NB4 (cell line): ENCODE measurements at places on chromosomes 7 and 10.

DNA sequence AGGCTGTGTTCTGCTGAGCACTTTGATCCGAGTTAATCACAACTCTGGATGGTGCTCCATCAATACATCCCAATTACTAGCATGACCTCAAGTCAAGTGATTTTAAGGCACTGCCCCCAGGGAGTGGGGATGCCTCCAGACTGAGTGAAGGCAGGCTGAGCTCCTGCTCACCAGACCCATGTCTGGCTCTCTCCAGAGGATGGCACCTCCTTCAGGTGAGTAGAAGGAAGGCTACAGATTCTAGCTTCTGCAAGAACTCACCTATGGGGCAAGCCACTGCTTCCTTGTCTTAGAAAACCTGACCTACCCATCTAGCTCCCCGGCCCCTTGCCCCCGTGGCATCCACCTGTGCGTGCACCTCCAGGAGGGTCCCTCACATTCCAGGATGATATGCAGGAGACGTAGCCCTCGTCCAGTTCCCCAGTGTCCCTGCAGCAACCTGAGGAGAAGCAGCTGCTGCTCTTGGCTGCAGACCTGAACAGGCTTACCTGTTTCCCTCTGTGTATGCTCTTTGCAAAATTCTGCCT, 390.3 kb downstream of the GRID1 start:
- DNase-seq: no peak

DNA sequence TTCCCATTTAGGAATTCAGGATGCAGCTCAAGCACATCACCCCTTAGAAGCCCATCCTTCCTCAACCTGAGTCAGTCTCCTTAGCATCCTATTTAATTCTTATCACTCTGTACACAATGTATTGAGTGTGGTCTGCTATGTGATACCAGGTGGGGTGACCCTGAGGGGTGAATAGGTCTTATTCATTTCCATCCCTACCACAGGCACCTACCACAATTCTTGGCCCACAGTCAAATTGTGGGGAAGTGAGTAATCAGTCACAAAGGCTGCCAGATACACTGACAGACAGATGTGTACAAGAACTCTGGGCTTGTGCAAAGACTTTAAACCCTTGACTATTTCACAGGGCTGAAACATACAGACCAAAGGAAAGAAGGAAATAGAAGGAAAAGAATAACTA, 560.5 kb downstream of the PARD3 start:
- peak; percentile 51 for DNase-seq

DNA sequence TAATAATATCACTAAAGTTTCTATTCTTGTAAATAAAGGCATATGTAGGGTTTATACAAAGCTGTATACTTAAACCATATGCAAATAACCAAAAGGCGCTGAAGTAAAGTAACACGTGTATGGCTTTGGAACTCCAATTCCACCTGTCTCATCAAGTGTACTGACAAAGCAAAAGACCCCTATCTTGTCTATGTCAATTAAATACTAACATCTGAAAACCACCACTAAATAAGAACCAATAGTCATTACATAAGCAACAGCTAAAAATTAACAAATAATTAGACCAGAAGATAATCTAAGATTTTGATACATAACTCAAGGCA, 93.9 kb downstream of the KMT2C start:
- no peak for DNase-seq

- DNase-seq: no peak
Measured at GRCh38 chr10:48568546-48568945, 36.3 kb downstream of the ARHGAP22 start.

DNA sequence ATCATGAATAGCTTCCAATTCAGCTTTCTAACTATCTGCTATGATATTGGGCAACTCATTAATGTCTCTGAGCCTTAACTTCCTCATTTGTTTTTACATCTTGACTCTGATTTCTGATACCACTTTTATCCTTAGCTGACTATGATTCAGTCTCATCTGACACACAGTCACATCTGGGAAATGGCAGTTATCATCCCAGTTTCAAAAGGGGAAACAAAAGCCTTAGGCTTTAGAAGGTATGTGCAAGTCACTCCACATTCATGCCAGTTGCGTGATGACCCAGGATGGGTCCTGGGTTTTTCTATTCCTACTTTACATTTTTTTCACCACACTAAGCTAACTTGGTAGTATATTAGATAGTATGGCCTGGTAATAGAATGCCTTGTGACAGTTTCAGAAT, 12.7 kb downstream of the SCIN start:
- no peak for DNase-seq

DNA sequence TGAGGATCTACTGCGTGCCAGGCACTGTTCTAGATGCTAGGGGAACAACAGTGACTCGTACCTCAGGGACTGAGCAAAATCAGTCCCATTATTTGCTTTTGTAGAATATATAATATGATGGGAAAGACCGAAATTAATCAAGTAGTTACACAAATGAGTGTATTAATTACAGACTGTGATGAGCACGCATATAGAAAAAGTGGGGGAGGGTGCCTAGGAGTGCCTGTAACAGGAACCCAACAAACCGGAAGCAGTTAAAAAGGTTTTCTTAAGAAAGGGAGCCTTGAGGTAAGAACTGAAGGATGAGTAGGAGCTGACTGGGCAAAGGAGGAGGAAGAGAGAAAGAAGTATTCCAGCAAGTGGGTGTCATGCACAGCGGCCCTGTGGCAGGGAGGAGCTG, 28.2 kb upstream of the IL6 start:
- DNase-seq: no peak

GRCh38 chr10:7412237-7412927, 1.5 kb upstream of the SFMBT2 start:
- DNase-seq: no peak

- no peak for DNase-seq
Measured at GRCh38 chr7:70032649-70033048, 434.4 kb downstream of the AUTS2 start.

DNA sequence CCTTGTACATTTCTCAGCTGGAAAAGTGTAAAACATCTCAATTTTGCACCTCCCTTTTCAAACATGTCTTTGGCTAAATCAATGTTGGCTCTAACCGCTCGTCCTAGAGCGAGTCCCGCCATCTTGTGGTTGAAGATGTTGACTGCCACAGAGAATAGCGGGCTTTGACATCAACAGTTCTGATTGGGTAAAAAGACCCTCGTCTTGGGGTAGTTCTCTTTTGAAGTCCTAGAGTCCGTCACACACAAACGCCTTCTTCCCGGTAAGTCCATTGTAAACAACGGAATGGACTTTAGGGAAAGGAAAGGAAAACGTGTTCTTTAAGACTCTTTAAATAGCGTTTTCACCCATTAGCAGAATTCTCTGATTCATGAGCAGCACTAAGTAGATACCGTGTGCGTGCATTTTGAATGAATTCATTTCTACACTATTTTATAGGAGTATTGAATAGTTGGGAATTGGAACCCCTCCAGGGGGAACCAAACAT, 452 bp upstream of the RPP30 start:
- peak; percentile 85 for DNase-seq

DNA sequence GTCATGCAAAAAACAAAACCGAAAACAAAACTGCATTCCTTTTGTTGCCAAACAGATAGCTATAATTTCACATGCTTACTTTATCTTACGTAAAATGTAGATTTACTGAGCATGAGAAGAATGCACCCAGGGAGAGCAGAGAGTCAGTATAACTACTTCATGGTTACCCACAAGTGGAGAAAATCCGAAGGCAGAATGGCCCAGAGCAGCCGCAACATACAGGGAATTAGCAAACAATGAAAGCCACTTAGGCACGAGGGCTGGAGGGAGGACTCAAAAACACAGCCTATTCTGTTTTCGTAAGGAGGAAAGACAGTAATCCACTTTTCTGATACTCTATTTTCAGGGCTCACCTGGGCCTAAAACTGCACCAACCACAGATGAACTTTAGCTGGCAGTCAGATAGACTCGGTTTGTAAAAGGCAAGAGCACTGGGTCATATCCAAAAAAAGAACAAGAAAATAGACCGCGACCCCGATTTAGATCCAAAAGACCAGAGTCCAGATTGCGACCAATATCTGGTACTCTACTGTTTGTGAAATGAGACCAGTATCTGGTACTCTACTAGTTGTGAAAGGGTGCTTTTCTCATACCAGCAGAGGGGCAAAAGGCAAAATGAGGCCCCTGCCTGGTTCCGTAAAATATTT, 1.3 kb downstream of the ITPRIP start:
- peak; percentile 26 for DNase-seq

- no peak for DNase-seq
Measured at GRCh38 chr7:69728304-69728703, 130.0 kb downstream of the AUTS2 start.

DNA sequence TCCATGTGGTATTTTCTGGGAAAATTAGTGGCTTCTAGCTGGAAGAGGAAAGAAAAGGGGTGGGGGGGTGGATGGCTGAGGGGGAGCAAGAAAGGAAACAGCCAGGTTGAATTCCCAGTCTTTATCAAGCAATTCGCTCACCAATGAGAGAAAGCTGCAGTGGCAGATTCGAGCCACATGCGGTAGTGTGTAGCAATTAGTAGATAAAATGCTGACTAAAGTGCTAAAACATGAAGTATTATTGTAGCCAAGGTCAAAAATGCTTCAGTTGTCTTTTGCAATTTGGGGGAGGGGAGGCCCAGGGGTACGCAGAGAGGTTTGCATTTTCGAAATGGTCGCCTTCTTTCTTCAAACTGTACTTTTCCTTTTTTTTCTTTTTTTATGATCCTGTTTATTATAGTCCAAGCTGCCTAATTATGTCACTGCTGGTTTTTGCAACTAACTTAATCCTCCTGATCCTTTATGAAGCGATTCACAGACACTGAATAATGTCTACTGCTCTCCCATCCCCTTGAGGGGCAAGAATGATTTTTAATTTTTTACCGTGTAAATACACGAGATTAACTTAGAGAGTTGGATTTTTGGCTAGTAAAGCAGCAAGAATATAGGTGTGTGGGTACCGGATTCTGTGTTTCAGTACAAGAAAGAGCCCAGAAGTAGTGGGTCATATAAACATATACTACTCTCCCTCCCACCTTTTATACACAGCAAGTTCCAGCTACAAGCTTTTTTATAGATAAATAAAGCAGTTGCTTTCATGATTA, 3.6 kb upstream of the ARID5B start:
- peak; percentile 52 for DNase-seq

- DNase-seq: no peak
Measured at GRCh38 chr10:48789486-48790456, 105.1 kb downstream of the WDFY4 start.

- DNase-seq: no peak
Measured at GRCh38 chr7:25167262-25167843, 42.3 kb upstream of the CYCS start.

DNA sequence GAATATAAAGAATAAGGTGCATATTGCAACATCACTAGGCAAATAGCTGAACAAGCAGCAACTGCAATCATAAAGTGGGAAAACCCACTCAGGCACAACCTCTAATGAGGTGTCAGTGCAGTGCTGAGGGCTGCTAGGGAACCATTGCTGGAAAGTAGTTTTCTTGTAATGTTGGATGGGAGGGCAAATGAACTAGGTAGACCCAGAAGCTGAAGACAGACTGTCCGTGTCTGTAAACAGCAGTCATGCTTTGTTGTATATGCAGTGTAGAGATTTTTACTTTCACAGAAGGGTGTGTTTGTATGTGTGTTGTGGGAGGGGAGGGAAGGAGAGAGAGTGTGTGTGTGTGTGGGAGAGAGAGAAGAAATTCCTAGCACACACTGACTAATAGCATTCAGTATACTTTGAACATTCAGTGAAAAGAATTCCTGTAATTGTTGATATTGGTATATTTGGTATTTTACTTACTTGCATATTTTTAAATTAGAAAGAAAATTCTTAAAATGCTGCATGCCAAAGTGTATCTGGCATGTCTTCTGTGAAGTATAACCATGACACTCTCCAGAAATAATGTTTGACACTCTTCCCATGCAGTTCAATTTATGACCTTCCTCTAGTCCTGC, 28.8 kb downstream of the ITGB8 start:
- DNase-seq: no peak

DNA sequence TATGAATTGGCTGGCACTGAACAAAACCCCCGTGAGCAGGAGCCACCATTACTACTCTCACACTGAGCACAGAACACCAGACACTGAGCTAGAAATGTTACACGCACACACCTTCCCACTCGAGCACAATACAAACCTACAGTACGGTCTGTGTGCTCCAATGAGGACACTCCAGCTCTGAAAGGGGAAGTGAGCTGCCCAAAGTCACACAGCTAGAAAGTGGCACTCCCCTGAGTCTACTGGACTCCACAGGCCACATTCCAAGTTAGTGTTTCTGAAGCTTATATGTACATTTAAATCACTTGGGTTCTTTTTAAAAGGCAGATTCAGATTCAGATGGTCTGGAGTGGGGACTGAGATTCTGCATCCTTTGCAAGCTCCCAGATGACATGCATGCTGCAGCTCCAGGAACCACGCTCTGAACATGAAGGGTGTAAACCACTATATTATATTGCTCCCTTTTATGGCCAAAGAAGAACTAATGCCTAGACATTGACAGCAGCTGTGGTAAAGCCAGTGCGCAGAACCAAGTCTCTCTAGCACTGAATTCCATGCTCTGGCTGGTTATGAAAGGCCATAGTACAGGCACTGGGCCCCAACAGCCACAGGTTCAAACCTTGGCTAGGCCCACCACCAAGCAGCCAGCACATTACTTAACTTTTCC, 77.1 kb downstream of the FRMPD2 start:
- DNase-seq: peak; percentile 71

- DNase-seq: no peak
Measured at GRCh38 chr10:20627946-20628507, 269.1 kb downstream of the NEBL start.

DNA sequence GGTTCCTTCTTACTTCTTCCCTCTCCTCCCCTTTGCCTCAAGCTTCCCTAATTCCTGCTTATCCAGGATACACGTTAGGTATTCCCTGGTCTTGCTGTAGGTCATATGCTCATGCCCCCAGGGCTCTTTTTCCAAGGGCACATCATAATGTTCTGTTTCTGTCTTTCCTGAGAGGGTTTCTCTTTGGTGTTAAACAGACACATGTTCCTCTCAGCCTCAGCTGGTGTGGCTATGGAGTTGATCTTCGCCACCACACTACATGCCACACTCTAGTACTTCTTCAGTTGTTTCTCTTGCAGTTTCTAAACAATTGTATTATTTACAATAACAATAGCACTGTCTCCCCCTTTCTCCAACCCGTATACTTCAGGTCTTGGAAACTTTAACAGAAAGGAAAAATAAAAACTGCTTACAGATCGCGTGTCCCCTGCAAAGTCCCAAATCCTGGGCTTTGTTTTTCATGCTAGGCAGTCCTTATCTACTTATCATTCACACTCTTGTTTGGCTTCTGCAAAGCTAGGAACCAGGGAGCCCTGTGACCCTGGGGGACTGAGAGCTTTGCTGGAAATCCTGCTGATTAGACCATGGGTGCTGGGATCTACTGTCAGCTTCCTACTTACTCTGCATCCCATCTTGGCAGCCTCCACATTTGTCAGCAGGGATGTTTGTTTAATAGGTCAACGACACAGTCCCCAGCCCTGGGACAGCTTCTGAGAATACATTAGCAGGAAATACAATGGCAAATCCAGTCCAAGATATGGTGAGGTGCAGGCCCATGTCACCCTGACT, 193.9 kb upstream of the BMPER start:
- DNase-seq: no peak
